ENCODE measurements at places on chromosomes 1 and 21.

DNA sequence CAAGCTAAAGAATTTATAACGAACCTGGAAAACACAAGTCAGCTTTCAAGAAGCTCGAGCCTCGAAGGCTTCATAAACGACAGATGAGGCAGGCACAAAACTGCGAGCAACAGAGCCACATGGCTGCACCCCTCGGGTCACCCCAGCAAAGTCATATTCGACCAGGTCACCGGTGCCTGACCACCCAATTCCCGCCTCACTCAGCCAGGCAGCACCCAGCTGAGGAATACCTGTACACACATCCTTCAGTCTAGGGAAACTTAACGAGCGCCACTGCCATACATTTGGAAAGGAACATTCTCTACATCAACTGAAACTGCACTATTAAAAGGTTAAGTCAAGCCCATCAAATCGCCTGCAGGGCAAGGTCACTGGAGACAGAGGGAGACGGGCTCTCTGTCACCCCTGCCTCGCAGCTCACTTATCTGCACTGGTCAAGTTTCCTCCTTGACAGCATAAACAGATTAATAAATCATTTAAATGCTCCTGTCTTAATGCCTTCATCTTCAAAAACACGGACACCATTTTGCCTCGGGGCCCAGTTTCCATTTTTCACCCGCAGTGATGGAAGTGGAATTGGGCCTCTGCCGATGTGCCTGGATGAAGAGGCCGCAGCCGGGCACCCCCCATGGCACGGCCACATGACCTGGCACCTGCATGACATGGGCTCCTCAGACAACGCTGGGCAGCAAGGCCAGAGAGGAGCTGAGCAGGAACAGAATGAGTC is 20.6 kb downstream of the NPHP4 start:
- no peaks in the 10 kb centered on the region for H3K4me1 ChIP-seq
- H3K27me3 ChIP-seq, result no peaks in the 10 kb centered on the region
- no peak overlapping the region for H3K4me3 ChIP-seq
- DNase-seq, result no peak
- H3K27ac ChIP-seq, result no peak overlapping the region

DNA sequence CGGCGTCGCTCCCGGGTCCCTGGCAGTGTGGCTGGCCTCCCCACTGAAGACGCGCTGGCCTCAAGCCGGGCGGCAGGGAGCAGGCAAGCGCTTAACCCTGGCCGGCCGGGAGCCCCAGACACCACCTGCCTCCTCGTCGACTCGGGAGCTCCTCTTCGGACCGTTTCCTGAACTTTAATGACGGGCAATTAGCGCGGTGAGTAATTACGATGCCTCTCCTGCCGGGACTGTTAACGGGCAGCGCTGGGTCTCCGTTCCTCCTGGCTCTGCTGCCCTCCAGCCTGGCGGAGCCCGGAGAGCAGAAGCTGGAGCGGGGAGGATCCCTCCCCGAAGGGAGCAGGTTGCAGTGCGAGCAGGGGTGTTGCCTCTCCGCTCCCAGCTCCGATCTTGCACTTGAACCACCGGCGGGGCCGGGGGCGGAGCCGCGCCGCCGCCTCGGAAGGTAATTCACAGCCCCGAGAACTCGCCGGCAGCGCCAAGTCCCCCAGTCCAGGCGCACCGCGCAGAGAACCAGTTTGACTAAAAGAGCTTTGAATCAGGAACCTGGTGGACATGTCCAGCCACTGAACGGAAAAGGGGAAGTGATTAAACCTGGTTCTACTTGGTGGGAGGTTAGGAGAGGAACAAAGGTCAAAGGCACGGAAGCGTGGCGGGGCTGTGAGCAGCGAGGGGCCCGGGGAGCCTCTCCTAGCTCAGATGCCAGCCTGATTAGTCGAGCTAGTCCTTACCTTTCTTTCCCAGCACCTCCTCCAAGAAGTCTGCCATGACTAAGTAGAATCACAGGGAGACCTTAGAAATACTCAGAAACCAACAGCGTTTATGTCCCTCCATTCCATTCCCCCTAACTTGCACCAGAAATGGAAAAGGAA is 18.3 kb upstream of the PLEKHA6 start:
- H3K27me3 ChIP-seq, result no peaks in the 10 kb centered on the region
- no peaks in the 10 kb centered on the region for H3K4me1 ChIP-seq
- H3K36me3 ChIP-seq, result no peaks in the 10 kb centered on the region

DNA sequence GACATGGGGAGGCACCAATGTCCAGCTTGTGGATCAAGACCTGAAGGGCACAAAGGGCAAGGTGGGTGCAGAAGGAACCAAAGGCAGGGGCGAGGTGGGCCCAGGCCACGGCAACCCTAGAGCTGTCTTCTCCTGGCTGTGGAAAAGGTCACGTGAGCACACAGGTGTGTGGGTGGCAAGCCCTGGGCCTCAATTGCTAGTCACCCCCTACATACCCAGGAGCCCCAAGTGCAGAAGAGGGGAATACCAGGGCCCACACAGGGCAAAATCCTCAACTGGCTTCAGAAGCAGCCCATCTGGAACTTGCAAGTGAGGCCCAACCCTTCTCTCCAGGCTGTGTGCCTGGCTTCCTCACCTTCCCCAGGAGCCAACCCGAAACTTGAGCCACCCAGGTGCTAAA is 25.6 kb downstream of the ZBTB17 start:
- peak overlapping the region; percentile 92 for H3K27ac ChIP-seq
- no peaks in the 10 kb centered on the region for H3K27me3 ChIP-seq
- peaks cover 29% of the 10 kb centered on the region for H3K4me1 ChIP-seq
- no peak for DNase-seq

GRCh38 chr1:218346391-218347204 is 1.5 kb downstream of the TGFB2 start:
- DNase-seq, result peak; percentile 70
- no peaks in the 10 kb centered on the region for H3K27me3 ChIP-seq
- H3K4me1 ChIP-seq, result peaks cover 2% of the 10 kb centered on the region
- H3K27ac ChIP-seq, result peak overlapping the region; percentile 90

DNA sequence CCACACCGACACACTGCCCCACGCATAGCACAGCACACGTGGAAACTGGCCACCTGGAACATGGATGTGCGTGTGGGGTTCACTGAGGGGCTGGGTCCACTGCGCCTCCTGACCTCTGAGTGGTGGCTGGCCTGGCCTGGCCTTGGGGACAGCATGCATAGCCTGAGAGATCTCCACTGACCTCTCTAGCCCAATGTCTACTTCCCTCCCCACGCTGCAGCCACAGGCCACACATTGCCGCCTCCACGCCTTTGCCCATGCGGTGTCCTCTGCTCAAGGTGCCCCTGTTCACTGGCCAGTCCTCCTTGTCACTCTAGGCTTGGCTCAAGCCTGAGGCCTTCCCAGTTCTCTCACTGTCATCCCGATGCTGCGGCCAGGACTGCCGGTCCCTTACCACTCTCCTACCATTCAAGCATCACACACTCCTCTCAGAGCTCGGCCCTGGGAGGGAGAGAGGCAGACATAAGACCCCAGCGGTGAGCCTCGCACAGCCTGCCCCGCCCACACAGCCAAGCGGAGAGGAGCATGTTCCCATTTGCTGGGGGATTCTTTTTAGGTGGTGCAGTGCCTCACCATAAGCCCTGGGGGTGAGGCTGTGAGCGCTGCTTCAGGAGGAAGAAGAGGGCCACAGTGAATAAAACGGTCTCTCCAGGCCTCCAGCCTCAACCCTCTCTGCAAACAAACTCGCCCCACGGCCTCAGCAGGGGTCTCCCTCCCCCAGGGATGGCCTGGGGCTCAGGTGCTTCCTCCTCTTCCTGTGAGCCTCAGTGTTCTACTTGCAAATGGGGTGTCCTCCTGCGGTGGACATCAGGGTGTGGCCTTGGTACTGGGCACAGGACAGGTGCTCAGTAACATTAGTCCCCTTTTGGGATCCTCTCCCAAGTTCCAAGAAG is 80.8 kb downstream of the DMRTB1 start:
- no peaks in the 10 kb centered on the region for H3K4me1 ChIP-seq
- DNase-seq, result no peak
- no peaks in the 10 kb centered on the region for H3K36me3 ChIP-seq
- no peaks in the 10 kb centered on the region for H3K27me3 ChIP-seq
- no peak overlapping the region for H3K4me3 ChIP-seq

DNA sequence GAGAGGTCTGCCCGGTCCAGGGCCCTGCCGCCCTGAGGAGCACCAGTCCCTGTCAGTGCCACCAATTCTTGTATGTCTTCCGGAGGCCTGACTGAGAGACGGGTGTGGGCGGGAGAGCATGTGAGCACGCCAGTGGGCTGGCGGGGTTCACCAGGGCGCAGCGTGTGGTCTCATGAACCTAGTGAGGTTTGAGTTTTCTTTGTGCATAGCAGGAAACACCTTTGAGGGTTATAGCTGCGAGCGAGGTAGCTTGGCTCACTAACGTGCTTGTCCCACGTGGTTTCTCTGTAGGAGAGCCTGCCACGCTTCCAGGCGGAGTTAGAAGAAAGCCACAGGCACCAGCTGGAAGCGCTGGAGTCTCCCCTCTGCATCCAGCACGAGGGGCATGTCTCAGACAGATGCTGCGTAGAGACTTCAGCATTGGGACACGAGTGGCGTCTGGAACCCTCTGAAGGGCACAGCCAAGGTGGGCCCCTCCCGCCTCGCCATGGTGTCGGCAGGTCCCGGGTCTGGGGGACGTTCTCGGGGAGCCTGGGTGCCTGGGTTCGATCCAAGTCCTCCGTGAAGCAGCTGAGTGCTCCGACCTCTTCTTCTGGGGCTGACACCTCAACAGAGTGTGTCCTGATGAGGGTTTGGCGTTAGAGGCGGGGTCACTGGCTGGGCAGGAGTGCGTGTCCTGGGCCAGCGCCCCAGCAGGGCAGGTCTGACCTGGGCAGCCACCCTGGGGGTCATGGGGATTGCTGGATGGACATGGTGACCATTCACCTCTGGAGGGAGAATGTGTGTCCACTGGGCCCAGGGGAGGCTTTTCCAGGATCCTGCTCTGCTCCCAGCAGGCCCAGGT is 31.4 kb downstream of the PCNT start:
- H3K4me1 ChIP-seq, result no peaks in the 10 kb centered on the region
- H3K27ac ChIP-seq, result no peak overlapping the region
- H3K27me3 ChIP-seq, result no peaks in the 10 kb centered on the region
- H3K4me3 ChIP-seq, result no peak overlapping the region
- H3K36me3 ChIP-seq, result peaks cover 12% of the 10 kb centered on the region

DNA sequence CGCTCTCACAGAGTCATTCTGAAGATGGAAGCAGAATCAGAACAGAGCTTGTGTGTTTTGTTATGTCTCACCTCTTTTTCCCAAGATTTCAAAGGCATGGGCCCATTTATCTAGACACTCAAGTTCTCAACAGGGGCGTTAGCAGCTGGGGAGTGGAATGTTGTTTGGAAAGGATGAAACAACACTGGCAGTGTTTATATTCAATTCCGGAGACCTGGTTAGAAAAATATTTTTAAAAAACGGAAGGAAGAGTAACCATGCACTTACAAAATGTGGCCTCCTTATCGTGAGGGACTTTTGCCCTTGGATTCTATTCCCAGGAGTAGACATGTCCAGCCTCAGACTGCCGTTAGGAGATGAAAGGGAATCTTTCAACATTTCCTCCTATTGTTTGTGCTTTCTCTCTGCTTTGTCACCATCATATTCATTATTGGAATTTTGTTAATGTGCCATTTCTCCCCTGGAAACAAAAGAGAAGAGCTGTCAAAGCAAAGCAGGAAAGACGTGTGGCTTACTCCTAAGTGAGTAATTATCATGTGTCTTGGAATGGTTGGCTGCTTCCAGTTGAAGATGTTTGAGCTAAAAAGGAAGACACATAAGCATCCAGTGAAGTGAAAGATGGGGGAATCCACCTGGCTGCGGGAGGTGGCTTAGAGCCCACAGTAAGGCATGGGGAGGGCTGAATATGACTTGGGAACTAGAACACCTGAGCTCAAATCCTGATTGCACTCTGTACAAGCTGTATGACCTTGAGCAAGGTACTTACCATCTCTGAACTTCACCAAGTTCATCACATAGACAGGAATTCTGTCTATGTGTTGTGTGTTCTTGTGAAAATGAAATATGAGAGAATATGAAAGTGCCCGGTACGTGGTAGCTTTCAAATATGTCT is 71.7 kb upstream of the JUN start:
- no peak overlapping the region for H3K4me3 ChIP-seq
- no peaks in the 10 kb centered on the region for H3K36me3 ChIP-seq
- peaks cover 21% of the 10 kb centered on the region for H3K4me1 ChIP-seq
- H3K27me3 ChIP-seq, result no peaks in the 10 kb centered on the region
- peak overlapping the region; percentile 61 for H3K27ac ChIP-seq

- H3K27me3 ChIP-seq, result no peaks in the 10 kb centered on the region
- peak; percentile 77 for DNase-seq
- no peaks in the 10 kb centered on the region for H3K36me3 ChIP-seq
- H3K4me1 ChIP-seq, result peaks cover 6% of the 10 kb centered on the region
- no peak overlapping the region for H3K4me3 ChIP-seq
- H3K27ac ChIP-seq, result no peak overlapping the region
Measured at GRCh38 chr1:37599940-37600339, 4.2 kb upstream of the GNL2 start.

GRCh38 chr1:59072583-59072947 is 224.3 kb upstream of the FGGY start:
- H3K27ac ChIP-seq, result no peak overlapping the region
- H3K27me3 ChIP-seq, result no peaks in the 10 kb centered on the region
- H3K4me1 ChIP-seq, result no peaks in the 10 kb centered on the region

- H3K27me3 ChIP-seq, result no peaks in the 10 kb centered on the region
- no peaks in the 10 kb centered on the region for H3K36me3 ChIP-seq
- H3K27ac ChIP-seq, result no peak overlapping the region
- DNase-seq, result no peak
Measured at GRCh38 chr1:9385801-9386573, 93.3 kb downstream of the SPSB1 start.

GRCh38 chr1:228366866-228367741 is 39.5 kb downstream of the TRIM11 start:
- peaks cover 3% of the 10 kb centered on the region for H3K36me3 ChIP-seq
- peak; percentile 12 for DNase-seq
- H3K4me3 ChIP-seq, result no peak overlapping the region
- H3K4me1 ChIP-seq, result peaks cover under 1% of the 10 kb centered on the region

All from lung (tissue), 17 donors.